ENCODE measurements at places on chromosomes 7 and 10. TPM values are rescaled to one million over a fixed set of nuclear protein-coding genes. Genes with fewer than 3 reads are reported as not detected.

DNA sequence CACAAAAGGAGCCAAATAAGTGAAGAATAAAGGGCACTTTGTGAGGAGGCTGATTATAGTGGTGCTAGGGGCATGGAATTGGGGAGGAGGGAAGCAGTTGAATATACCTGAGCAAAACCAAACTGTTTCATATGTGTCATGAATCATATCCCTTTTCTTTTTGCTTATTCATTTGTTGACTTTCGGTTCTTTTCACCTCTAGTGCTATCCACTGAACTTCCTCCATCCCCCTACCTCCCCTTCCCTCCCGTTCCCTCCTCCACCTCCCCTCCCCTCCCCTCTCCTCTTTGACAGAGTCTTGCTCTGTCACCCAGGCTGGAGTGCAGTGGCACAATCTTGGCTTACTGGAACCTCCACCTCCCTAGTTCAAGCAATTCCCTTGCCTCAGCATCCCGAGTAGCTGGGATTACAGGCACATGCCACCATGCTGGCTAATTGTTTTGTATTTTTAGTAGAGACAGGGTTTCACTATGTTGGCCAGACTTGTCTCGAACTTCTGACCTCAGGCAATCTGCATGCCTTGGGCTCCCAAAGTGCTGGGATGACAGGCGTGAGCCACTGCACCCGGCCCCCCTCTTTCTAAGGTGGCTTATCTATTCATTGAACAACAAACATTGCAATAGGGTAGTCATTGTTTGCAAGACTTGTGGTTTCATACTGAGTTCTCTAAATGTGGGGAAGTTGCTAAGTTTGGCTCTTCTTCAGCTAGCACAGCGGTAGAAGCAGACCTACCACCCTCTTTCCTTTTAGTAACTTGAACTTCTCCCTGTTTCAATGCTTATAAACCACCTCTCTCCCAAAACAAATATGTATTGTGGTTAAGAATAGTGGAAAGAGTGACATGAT lies 150.4 kb upstream of the PRPS1L1 start:
- DNase-seq = no peak

GRCh38 chr10:113594652-113595051 lies 41.8 kb downstream of the HABP2 start:
- no peak for DNase-seq

- no peak for DNase-seq
Measured at GRCh38 chr10:30509508-30509907, 75.5 kb downstream of the MAP3K8 start.

- no peak for DNase-seq
Measured at GRCh38 chr7:95198863-95199262, 125.5 kb downstream of the PON1 start.

DNA sequence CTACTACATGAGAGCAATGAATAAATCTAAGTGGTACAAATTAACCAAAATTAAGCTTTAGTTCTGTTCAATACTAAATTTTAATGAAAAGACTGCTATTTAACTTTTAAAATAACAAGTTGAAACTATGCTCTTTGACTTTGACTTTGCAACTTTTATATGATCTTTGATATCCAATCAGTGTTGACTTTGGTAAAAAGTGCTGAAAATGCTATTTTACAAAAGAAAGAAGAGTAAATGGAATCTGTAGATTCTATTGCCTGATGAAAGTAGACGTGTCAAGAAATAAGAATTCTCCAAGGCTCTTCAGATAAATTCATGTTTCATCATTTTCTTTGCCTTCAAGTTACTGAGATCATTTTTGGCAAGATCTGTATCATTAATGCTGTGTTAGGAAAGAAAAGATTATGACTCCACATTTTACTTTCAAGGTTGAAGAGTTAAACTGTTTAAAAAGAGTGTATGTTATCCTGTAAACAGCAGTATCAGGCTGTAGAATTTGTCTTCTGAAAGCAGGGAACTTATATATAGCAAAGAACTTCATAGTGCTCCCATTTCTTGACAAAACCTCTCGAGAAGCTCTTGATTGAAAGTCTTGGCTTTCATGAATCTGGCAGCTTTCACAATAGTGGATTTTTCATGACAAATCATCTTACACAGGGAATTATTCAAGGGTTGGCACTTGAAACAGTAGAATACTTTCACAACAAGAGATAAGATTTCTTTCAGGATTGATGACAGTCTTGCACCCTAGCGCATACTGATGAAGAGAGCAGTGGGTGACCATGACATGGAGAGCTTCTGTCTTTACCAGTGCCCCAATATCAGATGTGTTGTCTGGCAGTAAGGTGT lies 72.1 kb downstream of the PTEN start:
- DNase-seq = peak; percentile 74

GRCh38 chr7:48058990-48059389 lies 23.6 kb downstream of the C7orf57 start:
- DNase-seq = no peak

- DNase-seq = peak; percentile 28
Measured at GRCh38 chr7:82697897-82698296, 254.3 kb upstream of the CACNA2D1 start.

DNA sequence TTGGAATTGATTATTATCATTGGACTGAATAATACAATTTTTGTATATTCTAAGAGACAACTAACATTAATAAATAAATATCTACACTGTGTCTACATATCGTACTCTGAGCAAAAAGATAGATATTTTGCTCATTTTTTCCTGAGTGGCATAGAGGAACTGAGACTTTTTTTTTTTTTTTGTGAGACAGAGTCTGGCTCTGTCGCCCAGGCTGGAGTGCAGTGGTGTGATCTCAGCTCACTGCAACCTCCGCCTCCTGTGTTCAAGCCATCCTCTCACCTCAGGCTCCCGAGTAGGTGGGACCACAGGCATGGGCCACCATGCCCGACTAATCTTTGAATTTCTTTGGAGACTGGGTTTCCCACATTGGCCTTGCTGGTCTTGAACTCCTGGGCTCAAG lies 14.0 kb downstream of the KMT2E start:
- no peak for DNase-seq

Gene ZNF467
- total RNA-seq = not detected

Gene CHPF2
- 139 TPM for total RNA-seq

All from GM23248 (cell line).